NCI-H1048 (cell line): ENCODE measurements at places on chromosomes 1 and 21.

- DNase-seq, result no peak
These were observed 42.0 kb downstream of the CDC14A start for GRCh38 chr1:100394285-100394684.

- DNase-seq, result no peak
These were observed 94.5 kb downstream of the GLIS1 start for GRCh38 chr1:53644496-53644895.

DNA sequence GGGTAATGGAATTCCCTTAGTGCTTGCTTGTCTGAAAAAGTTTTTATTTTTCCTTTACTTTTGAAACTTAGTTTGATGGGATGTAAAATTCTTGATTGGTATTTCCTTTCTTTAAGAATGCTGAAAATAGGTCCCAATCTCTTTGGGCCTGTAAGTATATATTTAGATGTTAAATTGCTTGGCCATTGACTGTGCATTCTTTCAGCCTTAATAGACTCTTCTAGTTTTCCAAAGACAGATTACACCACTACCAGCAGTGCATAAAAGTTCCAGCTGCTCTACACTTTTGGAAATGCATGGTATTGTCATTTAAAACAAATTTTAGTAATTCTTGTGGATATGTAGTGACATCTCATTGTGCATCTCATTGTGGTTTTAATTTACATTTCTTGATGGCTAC is 464.8 kb upstream of the USP24 start:
- DNase-seq, result no peak

GRCh38 chr1:213698092-213698702 is 289.6 kb upstream of the PROX1 start:
- no peak for DNase-seq

GRCh38 chr1:215360758-215361157 is 206.3 kb upstream of the KCTD3 start:
- no peak for DNase-seq

- DNase-seq, result no peak
These were observed 55.6 kb downstream of the DDR2 start for GRCh38 chr1:162687870-162688269.

DNA sequence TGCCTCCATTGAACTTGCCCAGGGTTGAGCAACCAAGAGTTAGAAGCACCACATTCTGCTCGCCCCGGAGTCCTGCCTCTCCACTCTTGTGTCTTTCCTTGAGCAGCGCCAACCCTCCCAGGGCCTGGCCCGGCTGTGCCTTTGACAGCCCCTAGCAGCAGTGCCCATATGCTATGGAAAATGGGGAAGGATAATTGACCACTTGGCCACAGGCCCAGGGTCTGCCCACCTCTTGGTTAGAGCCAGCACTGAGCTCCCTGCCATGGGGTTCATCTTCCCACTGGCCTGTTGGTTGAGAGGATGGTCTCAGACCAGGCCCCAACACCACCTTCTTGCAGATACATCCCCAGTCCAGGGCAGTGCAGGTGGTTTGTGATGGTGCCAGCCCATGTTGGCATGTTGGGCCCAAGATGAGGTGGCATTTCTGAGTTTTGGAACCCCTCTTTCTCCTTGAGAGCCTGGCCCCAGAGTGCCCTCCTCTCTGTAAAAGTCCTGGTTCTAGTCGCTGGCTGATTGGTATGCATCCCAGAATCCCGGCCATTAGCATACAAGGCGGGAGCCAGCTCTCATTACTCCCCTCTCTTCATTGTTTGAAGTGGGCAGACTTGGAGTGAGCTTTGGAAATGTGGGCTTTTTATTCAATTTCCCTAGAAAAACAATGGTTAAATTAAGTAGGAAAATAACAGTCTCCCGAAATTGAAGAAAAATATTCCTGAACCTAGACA is 7.6 kb downstream of the ARHGEF10L start:
- no peak for DNase-seq

- DNase-seq, result no peak
These were observed 11.7 kb downstream of the LRRC71 start for GRCh38 chr1:156931974-156932710.

DNA sequence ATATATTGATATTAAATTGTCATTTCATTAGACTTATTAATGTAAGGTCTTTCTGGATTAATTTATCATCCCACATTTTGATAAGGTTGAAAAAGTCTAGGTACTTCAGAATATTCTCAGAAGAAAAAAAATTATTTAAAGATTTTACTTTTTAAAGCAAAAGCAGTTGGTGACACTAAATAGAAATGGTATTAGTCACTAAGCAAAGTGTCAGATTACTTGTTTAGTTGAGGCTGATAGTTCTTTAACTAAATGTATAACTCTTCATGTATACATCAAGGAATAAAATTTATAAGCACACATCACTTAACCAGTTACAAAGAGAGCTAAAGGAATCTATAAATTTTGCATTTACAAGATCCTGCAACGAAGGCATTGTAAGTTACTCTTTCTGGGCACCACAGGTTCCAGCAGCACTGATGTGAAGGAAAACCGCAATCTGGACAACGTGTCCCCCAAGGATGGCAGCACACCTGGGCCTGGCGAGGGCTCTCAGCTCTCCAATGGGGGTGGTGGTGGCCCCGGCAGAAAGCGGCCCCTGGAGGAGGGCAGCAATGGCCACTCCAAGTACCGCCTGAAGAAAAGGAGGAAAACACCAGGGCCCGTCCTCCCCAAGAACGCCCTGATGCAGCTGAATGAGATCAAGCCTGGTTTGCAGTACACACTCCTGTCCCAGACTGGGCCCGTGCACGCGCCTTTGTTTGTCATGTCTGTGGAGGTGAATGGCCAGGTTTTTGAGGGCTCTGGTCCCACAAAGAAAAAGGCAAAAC is 101.1 kb downstream of the ADARB1 start:
- no peak for DNase-seq

- no peak for DNase-seq
These were observed 21.8 kb upstream of the COL18A1 start for GRCh38 chr21:45383111-45383614.

DNA sequence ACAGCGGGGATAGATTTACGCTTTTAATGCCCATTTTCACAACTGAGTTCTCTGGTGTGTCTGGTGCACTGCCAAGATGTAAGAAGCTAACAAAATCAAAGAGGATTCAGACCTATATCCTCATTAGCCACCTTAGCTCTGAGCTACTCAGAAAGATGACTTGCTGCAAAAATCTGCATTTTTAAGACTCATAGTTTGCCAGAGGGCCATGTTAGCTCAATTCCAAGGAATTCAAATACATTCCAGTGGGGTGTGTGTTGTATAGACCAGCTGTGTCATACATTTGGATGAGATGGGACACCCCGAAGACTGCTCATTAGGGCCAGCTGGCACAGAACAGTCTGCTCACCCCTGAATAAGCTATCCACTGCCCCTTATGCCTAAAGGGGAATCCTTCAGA is 8.9 kb downstream of the DENND2D start:
- DNase-seq, result no peak

DNA sequence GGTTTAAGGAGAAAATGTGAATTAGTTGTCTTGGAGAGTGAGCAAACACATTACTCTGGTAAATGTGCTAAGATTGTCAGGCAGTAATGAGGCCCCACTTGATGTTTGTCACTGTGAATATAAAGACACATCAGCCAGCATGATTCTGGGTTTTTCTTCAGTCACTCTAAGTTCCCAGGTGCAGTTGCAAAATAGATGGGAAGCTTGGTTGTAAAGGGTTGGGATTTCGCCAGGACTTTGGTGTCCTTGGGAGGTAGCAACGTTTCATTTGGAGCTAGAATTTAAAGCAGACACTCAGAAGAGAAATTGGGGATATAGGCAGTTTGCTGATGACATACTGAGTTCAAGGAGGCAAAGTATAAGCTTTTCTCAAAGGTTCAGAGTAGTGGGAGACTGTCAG is 154.3 kb downstream of the MAST2 start:
- no peak for DNase-seq

DNA sequence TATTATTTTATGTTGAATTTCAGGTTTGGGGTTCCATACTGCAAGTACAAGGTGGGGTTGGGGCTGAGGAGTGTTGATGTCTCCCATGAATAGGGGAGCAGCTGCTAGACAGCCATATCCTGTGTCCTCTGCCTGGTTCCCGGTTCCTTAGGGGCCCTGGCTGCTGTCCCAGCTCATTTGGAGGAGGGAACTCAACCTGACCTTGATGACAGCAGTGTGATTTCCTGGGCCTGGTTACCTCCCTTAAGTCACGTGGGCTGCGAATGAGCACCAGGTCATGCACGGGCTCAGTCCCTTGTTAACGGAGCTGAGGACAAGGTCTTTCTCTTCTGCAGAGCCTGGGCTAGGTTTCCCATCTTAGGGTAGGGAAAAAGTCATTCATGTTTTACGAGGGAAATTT is 85.1 kb downstream of the MTR start:
- no peak for DNase-seq

DNA sequence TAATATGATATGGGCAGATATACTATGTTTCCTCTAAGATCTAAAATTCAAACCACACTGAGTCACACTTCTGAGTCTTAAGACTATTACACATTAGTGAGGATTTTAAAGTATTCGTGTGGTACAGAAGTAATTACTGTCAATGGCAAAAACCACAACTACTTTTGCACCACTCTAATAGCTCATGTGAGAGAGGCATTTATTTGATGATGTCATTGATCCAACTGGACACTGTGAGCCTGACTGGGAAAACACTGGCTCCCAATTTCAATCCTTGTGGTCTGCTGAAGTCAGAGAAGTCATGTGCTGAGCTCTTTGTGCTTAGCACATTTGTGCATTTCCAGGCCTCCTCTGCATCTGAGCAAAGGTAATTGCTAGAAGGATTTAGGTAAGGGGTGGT is 377.8 kb downstream of the USH2A start:
- DNase-seq, result no peak

GRCh38 chr1:201556841-201557571 is 18.1 kb downstream of the NAV1 start:
- no peak for DNase-seq

- DNase-seq, result no peak
These were observed 81.2 kb upstream of the RAVER2 start for GRCh38 chr1:64663668-64664067.

DNA sequence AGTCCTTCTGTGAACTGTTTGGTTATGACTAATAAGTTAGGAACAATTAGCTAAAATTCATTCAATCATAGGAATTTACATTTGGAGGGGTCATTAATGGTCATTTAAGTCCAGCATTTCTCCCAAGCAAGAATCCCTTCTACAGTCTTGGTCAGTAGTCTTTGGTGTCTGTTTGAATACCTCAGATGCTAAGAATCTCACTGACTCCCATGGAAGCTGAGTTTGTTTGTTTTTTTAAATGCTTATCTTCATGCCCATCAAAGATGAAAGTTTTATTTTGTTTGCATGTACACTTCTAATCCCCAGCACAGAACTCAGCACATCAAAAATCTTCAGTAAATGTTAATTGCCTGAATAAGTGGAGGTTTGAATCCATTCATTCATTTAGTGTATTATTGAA is 41.3 kb upstream of the SLC44A3 start:
- no peak for DNase-seq

- DNase-seq, result no peak
These were observed 54.8 kb downstream of the SSX2IP start for GRCh38 chr1:84635429-84635828.

- no peak for DNase-seq
These were observed 31.8 kb upstream of the ENO1 start for GRCh38 chr1:8910331-8910730.

DNA sequence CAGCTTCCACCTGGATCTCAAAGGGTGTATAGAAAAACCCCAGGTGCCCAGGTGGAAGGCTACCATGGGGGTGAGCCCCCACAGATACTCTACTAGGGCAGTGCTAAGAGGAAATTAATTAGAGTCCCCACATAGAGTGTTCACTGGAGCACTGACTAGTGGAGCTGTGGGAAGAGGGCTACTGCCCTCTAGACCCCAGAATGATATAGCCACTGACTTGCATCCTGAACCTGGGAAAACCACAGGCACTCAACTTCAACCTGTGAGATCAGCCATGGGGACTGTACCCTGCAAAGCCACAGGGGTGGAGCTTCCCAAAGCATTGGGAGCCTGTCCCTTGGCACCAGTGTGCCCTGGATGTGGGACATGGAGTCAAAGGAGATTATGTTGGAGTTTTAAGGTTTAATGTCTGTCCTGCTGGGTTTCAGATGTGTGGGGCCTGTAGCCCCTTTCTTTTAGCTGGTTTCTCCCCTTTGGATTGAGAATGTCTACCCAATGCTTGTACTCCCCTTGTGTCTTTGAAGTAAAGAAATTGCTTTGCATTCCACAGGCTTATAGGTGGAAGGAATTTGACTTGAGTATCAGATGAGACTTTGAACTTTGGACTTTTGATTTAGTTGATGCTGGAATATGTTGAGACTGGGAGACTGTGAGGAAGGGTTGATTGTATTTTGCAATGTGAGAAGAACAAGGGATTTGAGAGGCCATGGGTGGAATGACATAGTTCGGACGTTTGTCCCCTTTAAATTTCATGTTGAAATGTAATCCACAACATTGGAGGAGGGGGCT is 31.8 kb upstream of the CDC14A start:
- DNase-seq, result no peak

GRCh38 chr1:57058652-57059501 is 93.1 kb upstream of the C8B start:
- DNase-seq, result no peak

DNA sequence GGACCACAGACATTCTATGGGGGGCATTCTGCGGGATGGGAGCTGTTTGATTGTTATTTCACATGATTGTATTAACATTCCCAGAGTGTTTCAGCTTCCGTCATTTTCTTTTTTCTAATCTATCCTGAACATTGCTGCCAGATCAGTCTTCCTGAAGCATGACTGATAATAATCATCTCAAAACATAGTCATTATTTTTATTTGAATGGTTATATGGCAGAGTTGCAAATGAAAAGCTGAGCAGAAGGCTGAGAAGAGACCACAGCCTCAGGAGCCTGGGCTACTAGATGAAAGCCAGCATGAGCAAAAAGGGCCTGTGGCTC is 109.0 kb downstream of the ERG start:
- DNase-seq, result no peak

GRCh38 chr1:22576617-22577016 is 13.3 kb downstream of the EPHA8 start:
- no peak for DNase-seq

DNA sequence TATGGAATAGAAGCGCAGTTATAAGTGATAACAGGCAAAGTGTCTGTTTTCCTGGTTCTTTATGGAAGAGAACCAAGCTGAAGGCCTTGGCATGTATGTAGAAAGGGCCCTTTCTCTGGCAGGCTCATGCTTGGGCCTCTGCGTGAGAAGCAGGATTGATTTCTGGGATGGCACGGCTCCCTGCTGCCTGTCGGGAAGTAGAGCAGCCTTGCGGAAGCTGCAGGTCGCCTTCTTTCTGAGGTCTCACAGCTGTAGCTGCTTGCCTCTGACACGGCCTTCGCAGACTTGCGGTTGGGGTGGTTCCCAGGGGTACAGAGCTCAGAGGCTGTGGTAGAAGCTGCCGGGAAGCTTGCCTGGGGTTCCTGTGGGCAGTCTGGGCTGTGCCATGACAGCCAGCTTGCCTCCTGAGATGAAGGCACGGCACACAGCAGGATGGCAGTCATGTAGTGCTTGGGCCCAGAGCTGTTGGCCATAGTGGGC is 39.4 kb downstream of the TRAPPC10 start:
- DNase-seq, result no peak

GRCh38 chr1:64072089-64072793 is 131.2 kb upstream of the UBE2U start:
- DNase-seq, result no peak
